ENCODE measurements at places on chromosomes 4 and X.

- no peak for DNase-seq
These were observed 199.2 kb downstream of the DCTD start for GRCh38 chr4:182717788-182718583.

- DNase-seq, result no peak
These were observed 138.0 kb upstream of the USP9X start for GRCh38 chrX:40947276-40947675.

- no peak for DNase-seq
These were observed 816.4 kb upstream of the AGA start for GRCh38 chr4:178258603-178259002.

- DNase-seq, result no peak
These were observed 60.7 kb upstream of the S100G start for GRCh38 chrX:16589211-16589610.

GRCh38 chr4:127782025-127782274 lies 172 bp upstream of the HSPA4L start:
- peak; percentile 78 for DNase-seq

GRCh38 chr4:86657910-86658309 lies 63.8 kb downstream of the PTPN13 start:
- no peak for DNase-seq

DNA sequence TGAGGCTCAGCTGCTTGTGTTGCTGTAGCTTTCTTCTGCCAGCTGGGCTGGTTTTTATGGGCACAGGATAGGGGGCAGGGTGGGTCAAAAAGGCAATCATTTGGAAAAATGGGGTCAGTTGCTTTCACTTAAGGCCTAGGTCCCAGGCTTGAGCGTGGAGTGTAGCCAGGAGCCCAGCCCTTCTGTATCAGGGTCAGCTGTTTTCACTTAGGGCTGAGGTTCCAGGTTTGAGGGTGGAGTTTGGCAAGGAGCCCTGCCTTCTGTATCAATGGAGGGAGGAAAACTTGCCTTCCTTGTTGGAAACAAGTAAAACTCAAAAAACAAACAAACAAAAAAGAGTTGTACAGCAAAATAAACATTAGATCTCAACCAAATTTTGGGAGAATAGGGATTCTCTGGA lies 37.0 kb upstream of the UGT8 start:
- DNase-seq, result no peak

All from GF-D8 (cell line).